ENCODE measurements at places on chromosomes 12 and 14.

DNA sequence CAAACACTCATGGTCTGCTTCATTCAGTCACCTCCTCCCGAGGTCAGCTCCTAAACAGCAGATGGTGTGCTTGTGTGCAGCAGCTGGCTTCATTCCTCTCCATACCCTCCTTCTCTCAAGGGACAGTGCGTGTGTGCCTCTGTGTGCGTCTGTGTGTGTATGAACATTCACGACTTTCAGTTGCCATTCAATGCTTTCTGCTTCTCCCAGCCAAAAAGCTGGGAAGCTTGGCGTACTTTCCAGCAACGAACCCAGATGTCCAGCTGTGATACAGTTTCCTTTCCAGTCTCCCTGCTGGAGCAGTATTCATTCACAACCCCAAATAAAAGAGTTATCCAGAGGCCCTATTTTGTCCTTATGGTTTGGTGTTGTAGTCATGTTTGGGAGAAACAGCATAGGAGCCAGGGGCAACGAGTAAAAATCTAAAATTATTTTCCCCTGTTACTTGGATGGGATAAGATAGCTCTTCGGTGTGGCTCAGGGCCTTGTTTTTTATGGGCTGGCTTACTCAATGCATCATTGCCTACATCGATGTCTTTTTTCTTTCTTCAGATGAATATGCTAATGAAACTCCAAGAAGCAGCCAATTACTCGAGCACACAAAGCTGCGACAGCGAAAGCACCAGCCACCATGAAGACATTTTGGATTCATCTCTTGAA, 379.3 kb downstream of the NAV3 start:
- DNase-seq, result no peak

GRCh38 chr14:38608244-38608643, 352.4 kb upstream of the CLEC14A start:
- DNase-seq, result no peak

- DNase-seq, result peak; percentile 9
Observed at GRCh38 chr12:108193917-108194316, 64.8 kb downstream of the WSCD2 start.

GRCh38 chr12:58378028-58378427, 436.7 kb downstream of the ATP23 start:
- no peak for DNase-seq

DNA sequence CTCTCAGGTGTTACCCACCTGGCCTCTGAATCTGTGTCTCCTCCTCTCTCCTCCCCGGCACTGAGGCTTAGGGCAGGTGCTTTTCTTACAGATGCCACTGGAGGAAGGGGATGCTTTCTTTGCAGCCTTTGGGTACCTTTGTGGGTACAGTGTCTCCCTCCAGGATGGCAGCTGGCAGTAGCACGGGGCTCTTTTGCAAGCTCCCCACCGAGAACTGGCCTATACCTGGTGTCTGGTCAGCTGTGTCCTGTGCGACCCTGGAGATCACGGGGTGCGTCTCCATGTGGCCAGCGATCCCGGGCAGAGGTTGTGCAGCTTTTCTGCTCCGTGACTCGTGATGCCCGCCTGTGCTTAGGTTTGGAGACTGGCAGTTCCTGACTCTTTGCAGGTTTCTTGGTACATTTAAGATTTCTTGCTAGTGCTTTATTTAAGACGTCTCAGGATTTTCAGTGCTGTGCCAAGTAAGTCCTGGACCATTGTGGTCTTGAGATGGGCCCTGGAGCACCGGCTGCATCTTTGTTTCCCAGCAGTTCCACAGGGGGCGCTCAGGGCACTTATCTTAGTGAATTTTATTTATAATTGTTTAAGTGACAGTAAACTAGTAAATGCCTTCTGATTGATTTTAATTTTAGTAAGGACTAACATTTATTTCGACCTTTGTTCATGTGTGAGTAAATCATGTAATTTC, 68.9 kb downstream of the DDX51 start:
- DNase-seq, result no peak

GRCh38 chr14:45060551-45060950, 23.4 kb upstream of the PRPF39 start:
- DNase-seq, result no peak

DNA sequence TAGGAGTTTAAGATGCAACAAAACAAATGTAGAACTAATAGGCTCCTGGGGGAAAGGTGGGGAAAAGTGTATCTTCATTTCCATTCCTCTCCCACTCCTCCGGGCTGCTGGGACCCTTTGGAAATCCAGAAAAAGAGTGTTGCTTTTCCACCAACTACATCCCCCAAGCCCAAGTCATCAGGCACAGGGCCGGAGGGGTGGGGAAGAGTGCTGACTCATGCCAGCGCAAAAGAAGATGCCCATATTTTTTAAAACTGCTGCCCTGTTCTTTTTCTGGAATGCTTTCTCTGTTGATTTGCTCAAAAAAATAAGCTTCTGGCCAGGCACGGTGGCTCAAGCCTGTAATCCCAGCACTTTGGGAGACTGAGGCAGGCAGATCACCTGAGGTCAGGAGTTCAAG, 70.9 kb downstream of the TBK1 start:
- DNase-seq, result no peak

- no peak for DNase-seq
Observed at GRCh38 chr12:19012965-19013364, 116.6 kb upstream of the PLEKHA5 start.

DNA sequence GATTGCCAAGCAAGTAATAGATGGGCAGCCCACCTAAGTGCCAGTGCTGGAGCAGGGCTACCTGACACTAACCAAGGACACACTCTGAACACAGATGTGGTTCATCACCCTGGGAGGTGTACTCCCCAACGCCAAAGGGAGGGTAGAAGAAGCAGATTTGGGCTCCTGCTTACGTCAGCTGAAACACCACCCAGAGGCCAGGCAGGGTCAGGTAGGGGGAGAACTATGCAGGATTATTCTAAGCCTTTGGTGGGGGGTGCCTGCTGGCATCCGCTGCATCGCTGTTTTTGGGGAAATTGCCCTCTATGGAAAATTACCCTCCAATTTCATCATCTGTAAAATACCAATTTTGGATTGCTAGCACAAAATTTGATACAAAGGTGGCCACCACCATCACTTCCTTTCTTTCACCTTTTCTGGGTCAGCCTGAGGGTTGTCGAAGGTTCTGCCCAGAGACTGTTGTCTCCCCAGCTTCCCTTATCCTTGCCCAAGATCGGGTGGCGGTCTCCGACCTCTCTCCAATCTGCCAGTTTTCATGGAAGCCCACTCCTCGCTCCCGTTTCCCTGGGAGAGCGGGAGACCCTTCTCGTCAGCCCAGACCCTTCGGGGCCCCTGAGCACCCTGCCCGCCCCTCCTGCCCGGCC, 535 bp downstream of the BIN2 start:
- DNase-seq, result peak; percentile 36

- DNase-seq, result no peak
Observed at GRCh38 chr14:60965402-60965801, 15.5 kb downstream of the TRMT5 start.

- DNase-seq, result no peak
Observed at GRCh38 chr12:40313928-40314327, 89.1 kb downstream of the LRRK2 start.

DNA sequence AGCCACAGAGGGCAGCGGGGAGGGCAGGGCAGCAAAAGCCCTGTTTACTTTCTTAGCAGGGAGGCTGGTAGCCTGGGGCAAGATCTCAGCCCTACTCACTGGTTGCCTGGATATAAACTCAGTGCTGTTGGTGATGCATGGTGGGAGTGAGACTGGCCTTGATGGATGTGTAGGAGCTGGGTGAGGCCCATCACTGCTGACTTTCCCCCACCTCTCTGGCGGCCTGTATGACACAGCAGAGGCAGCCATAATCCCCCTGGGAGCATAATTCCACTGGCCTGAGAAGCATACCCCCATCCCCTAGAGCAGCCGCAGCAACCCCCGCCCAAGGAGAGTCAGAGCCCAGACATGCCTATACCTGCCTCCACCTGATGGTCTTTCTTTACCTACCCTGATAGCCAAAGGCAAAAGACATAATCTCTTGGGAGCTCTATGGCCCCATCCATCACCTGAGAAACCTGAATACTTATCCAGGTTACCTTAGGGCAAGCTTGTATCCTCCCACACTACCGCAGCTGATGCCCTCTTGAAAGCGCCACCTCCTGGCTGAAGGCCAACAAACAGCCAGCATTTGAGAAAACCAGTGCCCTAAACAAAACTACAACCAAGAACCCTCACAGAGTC, 59.3 kb downstream of the DNAI7 start:
- DNase-seq, result no peak

DNA sequence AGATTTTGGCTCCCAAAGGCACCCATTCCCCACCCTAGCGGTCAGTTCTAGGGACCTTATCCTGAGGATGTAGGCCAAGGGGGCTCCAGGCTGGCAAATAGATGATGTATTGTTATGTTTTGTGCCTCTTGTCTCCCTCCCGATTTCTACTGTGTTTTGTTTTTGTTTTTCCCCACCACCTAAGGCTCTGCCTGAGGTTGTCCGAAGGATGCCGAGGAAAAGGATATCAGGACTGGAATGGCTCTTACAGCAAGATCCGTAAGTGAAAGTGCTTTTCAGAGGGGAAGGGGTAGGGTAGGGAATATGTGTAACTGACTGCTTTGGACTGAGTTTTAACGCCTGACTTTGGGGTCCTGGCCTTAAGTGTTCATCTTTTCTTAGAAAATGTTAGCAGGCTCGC, 6.6 kb downstream of the FOXG1 start:
- DNase-seq, result no peak

GRCh38 chr12:74418573-74418972, 119.1 kb upstream of the ATXN7L3B start:
- no peak for DNase-seq

DNA sequence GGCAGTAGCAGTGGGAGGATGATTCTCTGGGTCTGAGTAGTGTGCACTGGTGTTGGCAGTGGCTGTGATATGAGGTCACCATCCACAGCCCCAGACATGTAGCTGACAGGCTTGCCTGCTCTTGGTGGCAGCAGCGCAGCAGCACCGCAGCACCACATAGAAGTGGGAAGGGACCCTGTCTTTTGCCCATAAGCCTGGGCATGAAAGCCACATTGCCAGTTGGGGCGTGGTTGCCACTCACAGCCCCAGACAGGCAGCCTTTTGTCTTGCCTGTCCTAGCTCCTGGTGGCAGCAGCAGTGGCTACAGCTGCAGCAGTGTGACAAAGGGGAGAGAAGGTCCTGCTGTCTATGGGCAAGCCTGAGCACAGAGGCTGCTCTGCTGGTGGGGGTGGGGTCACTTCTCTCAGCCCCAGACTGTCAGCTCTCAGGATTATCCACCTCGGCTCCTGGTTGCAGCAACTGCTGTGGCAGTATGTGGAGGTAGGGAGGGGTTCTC, 71.5 kb downstream of the BRMS1L start:
- no peak for DNase-seq

DNA sequence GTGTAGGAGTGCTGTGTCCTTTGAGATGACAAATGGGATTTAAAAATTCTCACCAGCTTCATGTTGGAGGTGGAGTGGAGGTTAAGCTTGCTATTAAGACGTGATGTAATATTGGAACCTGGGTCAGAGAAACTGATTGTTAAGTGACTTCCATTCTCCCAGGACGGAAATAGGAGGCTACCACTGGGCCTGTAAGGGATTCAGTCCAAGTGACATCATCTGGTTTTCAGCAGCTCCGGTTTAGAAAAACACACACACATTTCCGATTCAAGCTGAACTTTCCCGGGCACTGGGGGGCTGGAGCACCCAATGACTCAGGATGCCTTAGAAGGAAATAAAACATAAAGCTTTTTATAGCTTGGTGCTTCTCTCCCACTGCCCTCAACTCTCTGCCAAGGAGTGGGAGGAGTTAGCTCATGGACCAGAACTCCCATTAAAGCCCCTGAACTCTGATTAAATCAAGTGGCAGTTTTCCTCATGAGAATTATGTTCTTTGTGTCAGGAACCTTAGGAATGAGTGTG, 12.4 kb downstream of the CALM1 start:
- no peak for DNase-seq

DNA sequence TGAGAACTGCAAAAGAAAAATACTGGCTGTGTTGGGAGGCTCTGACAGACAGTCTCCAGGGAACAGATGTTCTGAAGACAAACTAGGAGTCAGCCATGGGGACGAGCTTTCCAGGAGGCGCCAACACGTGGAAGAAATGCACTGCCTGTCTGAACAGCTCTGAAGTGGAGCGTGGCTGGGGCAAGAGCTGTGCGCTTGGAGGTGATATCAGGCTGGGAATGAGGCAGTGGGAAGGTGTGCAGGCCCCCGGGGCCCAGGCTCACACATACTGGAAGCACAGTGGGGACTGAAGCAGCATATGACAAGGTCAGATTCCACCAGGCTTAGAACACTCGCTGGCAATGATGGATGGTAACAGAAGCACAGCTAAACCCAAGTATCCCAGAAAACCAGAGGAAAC, 17.5 kb downstream of the APPL2 start:
- DNase-seq, result no peak

DNA sequence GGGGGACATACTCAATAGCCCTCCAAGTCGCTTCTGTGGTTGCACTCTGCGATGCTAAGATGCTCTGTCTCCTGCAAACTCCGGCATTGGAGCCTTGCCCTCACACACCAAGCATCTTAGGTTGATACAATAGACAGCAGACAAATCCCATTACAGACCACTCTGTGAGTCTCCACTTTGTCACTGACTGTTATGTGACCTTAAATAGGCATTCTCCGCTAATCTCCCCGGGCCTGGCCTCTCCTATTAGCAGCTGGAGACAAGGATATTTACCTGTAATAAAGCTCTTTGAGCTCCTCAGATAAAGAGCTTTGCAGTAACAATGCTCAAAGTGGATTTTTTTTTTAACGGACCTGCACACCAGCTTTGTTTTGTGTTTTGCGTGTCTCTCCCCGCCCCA, 479.7 kb upstream of the TBX3 start:
- DNase-seq, result no peak

DNA sequence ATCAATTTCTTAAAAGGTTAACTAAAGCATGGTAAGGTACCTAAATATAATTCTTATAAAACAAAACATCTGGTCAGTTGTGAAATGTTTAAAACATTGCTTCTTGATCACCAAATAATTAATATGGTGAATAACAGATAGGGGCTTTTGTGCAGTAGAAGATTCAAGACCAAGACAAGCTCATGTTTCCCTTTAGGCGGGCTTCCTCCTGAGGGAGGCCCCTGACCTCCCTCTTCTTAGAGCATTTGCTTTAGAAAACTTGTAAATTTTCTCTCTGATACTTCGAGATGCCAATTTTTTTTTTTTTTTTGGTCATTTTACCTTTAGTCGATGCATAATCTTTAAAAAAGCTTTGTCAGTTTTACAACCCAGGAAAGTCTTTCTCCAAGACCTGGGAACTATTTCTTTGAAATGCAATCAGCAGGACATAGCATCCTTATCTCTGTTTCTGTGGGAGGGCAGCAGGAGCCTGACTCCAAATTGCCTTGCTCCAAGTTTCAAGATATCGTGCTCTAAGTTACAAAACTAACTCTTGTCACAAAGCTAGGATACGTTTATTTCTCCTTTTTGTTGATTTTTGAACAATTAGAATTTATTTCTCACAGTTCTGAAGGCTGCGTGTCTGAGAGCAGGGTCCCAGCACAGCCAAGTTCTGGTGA, 66.6 kb upstream of the BICD1 start:
- DNase-seq, result no peak
